ENCODE measurements at places on chromosomes 11 and 22.

- DNase-seq = no peak
Observed at GRCh38 chr11:26443617-26444016, 111.7 kb downstream of the ANO3 start.

- no peak for DNase-seq
Observed at GRCh38 chr22:40452730-40453487, 82.5 kb downstream of the SGSM3 start.

GRCh38 chr11:128582496-128583366 lies 4.6 kb downstream of the ETS1 start:
- no peak for DNase-seq

- DNase-seq = peak; percentile 61
Observed at GRCh38 chr11:124867700-124868099, 2.5 kb downstream of the ROBO3 start.

GRCh38 chr11:33722590-33723234 lies 13.5 kb downstream of the CD59 start:
- DNase-seq = no peak

GRCh38 chr11:13965337-13965736 lies 2.8 kb downstream of the SPON1 start:
- peak; percentile 27 for DNase-seq

DNA sequence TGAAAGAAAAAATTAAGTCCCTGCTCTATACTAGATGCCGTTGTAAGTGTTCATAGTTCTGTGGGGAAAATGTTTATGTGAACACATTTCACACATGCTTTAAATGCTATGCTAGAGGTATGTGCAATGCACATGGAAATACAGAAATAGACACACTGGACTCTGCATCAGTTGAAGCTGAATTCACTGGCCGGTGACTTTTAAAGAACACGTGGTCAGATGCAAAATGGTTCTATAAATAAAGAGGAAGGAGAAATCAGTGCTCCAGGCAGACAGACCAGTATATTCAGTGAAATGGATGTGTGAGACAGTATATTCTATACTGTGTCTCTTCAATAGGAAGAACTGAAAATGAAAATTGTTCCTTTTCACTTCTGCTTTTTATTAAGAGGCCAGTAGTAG lies 29.9 kb downstream of the TRPC6 start:
- DNase-seq = no peak

DNA sequence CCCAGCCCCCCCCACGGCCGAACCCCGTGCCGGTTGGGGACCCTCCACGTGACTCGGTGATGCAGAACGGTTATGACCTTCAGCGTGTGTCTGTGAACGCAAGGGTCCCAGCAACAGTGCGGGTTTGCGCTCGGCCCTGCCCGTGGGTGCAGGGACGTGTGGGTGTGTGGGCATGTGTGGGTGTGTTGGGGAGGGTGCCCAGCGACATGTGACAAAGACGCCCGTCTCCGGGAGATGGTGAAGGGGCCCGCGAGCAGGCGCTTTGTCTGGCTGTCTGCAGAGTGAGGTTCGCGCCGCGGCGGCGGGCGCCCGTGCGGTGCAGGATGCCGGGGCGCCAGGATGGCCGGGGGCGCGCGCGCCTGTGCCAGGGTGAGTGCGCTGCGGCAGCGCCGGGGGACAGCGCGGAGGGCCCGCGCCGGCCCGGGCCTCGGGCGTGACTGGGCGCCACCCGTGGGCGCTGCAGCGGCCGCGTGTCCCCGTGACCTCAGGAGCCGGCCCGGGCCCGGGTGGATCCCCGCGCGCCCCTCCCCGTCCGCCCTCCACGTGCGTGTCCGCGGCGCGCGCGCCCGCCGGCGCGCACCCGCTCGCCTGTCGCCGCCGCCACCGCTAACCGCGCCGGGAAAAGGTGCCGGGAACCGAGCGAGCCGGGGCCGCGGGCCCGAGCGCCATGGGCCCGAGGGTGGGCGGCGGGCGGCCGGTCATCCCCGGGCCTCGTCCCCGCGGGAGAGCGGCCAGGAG lies at the start of gene LRFN4:
LRFN4 (plus strand) TSS at position 569 of the 738 bp plus-strand sequence. CDS start 681 bp downstream, outside the sequence.
- no peak for DNase-seq

- DNase-seq = no peak
Observed at GRCh38 chr11:105456950-105457349, 152.9 kb upstream of the GRIA4 start.

- DNase-seq = no peak
Observed at GRCh38 chr11:118008271-118008911, 22.2 kb downstream of the IL10RA start.

- DNase-seq = peak; percentile 96
Observed at GRCh38 chr22:23518376-23519187, 61.5 kb downstream of the IGLL1 start.

- no peak for DNase-seq
Observed at GRCh38 chr11:120467627-120468026, 43.9 kb upstream of the GRIK4 start.

GRCh38 chr11:65428578-65429067 lies 6.0 kb downstream of the NEAT1 start:
- DNase-seq = no peak

- DNase-seq = no peak
Observed at GRCh38 chr11:78791254-78791653, 216.6 kb upstream of the NARS2 start.

DNA sequence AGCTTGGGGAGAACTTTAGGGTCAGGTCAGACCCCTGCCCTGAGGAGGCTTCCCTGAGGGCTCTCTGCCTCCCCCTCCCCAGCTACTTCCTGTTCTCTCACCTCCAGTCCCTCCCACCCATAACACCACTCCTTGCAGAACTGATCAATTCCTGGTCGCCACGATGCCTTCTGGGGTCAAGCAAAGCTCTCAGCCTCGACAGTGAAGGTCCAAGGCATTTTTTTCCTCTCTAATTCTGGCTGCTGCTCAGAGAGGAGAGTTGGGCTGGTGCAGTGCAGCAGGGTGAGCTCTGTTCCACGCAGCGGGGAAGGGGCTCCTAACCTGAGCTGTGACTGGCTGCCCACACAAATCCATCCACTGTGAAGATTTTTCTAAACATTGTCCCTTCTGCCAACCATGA lies 628.4 kb downstream of the BRD1 start:
- DNase-seq = no peak

- DNase-seq = no peak
Observed at GRCh38 chr22:29263791-29264276, 3.9 kb downstream of the RHBDD3 start.

DNA sequence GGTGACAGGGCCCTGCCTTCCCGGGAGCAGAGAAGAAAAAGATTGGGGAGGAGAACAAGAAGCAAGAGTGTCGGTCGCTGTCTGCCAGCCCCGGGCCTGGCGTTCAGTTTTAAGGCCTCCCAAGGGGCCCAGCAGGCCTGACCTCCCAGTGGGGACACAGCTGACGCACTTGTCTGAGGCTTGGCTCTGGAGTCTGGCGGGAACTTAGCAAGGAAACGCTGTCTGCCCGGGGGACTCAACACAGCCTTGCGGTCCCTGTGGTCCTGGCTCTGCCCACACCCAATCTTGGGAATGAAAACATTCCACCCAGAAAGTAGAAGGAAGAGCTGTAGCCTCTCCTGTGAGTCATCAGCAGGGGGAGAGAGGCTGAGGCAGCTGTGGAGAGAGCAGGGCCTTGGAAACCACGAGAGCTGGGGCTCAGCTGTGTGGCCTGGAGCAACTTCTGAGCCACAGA lies 54.4 kb downstream of the TRAF6 start:
- DNase-seq = peak; percentile 32

DNA sequence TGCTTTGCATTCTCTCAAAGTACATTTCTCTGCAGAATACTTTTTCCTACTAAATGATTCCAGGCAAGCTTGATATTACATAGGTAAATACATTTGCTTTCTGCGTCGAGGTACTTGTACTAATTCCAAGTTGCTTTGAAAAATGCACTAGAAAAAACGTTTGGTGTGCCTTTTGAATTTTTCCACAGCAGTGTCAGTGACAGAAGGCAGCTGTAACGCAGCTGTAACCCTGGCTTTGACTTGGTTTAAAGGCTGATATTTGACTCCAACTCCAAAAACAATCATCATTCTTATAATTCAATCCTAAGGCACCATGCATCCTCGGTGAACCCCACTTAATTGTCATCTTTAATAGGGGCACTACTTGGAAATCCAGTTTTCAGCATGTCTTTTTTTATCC lies 125.0 kb downstream of the MAML2 start:
- DNase-seq = no peak

DNA sequence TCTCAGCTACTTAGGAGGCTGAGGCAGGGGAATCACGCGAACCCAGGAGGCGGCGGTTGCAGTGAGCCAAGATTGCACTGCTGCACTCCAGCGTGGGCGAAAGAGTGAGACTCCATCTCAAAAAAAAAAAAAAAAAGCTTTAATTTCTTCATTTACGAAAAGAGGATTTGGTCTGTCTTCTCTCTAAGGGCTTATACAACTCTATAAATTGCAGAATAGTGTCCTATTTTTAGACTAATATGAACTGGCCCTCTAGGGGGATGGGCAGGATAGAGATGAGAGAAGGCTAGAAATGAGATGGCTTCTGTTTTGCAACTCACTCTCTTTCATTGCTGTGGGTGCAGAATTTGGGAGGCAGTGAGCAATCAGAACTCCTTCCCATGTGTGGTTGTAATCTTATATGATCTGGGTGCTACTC lies 11.3 kb downstream of the MAML2 start:
- DNase-seq = no peak

DNA sequence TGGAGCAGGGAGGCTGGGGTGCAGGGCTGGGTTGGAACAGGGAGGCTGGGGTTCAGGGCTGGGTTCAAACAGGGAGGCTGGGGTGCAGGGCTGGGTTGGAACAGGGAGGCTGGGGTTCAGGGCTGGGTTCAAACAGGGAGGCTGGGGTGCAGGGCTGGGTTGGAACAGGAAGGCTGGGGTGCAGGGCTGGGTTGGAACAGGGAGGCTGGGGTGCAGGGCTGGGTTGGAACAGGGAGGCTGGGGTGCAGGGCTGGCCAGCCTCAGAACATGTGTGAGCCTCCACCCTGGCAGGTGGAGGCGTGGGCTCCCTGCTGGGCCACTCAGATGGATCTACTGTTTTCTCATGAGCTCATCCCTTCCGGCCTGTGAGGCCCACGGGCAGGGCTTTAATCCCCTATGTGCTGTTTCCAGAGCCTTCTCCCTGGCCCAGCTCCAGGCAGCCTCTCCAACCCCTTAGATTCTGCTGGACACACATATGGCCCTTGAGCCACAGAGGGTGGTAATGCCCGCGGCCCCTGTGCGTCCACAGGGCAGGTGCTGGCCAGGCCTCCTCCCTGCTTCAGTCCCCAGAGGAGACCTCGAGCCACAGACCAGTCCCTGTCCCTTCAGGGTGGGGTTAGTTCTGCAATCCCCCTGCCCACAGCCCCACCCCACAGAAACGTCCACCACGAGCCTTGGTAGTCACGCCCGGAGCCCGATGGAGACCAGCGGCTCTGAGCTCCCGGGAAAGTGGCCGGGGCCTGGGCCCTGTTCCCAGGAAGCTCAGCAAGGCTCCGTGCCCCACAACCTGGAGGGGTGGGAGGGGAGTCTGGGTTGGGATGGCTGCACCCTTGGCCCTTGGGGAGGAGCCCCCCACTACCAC lies 197.9 kb downstream of the BRD1 start:
- DNase-seq = peak; percentile 88

DNA sequence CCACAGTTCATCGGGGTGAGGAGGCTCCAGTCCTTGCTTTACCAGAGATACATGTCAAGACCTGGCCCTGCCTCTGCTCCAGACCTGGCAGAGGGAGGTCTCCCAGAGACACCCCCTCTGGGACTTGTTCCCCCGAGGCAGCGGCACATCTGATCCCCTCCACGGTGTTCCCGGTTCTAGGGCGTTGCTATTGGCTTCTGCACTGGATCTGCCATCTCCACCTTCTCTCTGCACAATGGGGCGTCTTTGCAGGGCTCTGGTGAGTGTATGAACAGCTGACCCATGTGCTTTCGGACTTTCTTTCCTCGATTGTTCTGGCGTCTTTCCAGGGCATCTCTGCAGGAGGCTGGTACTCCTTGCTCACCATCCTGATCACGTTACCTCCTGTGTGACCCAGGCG lies 930.4 kb downstream of the TBC1D22A start:
- no peak for DNase-seq

DNA sequence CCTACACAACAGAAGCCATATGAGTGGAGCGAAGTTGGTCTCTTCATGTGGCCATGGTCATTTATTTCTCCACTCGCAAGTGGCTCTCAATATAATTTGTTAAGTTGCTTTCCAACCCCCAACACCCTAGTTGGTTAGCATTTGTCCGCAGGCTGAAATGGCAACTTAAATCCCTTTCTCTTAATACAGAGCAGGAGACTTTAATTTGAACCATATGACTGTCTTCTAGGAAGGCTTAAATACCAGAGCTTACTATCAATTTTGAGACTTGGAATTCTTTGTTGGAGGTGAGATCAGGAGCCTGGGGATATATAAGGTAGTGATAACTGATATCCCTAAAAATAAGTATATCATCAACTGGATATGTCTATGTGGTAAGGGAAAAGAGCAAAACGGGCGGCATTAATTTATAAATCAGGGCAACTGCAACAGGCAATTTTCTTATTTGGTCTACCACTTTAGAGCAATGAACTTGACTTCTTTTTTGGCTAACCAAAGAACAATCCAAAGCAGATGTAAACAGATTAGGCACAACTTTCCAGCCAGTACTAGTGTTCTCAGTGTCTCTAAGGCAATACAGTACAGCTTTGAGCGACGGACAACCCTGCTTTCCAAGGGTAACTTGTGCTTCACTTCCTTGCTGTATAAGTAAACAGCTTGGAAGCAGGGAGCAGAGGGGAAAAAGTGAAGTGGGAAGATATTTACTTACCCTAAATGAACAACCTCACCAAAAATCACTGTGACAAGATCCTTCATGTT lies 74.7 kb upstream of the APOA1 start:
- no peak for DNase-seq

- peak; percentile 60 for DNase-seq
Observed at GRCh38 chr11:2186669-2187279, 15.2 kb upstream of the TH start.

GRCh38 chr22:35172442-35172841 lies 84.9 kb upstream of the HMGXB4 start:
- peak; percentile 59 for DNase-seq

GRCh38 chr22:34800260-34800980 lies 265.5 kb upstream of the ISX start:
- DNase-seq = no peak

DNA sequence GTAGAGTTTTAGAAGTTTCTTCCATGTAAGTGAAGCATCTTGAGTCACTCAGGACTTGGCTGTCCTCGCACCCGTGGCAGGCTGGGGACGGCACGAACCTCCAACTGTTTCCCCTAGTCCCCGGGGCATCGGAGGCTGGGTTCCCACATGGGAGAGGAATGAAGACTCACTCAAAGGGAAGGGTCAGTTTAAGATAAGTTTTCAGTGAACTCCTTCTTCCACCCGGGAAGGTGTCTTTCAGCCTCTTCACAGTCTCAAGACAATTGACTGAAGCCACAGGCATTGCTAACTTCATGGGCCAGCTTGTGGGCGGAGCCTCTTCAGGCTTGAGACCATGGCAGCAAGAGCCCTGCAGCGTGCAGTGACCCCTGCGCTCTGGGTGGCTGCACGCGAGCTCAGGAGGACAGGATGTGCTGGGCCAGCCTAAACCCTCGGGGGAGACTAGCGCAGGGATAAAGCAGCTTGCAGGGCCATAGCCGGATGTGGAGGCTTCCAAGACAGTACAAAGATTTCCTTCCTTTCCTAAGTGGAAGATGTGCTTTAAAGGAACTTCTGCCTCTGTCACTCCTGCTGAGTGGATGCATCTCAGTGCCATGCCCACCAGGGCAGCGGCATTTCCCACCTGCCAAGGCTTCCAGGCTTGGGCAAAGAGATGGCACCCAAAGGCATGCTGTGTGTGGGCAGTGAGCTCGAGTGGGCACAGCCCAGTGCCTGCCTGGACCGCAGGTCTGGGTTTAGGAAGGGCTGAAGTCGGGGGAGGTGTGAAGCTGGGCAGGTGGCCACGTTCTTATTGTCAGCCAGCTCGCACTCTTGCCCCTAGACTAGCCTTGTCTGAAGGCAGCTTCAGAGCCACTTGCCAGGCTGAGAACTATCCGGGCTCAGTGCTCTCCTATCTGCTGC lies 32.9 kb downstream of the PPIL2 start:
- peak; percentile 80 for DNase-seq

Measured in WERI-Rb-1 (cell line).